ENCODE measurements at places on chromosomes 3 and 15. TPM values are rescaled to one million over a fixed set of nuclear protein-coding genes. Genes with fewer than 3 reads are reported as not detected.

SGO1 gene
- polyA plus RNA-seq: 8.7 TPM

SLC24A5 gene
- 0.64 TPM for polyA plus RNA-seq

LIPC gene
- 19.2 TPM for polyA plus RNA-seq

TLR9 gene
- 0.36 TPM for polyA plus RNA-seq

PPM1M gene
- 18.1 TPM for polyA plus RNA-seq

ANO10 gene
- 40.2 TPM for polyA plus RNA-seq

NR1I2 gene
- polyA plus RNA-seq: 1.2 TPM

MAP6D1 gene
- 1.6 TPM for polyA plus RNA-seq

SLC22A14 gene
- 1.1 TPM for polyA plus RNA-seq

ROBO1 gene
- 102 TPM for polyA plus RNA-seq

SRGAP3 gene
- polyA plus RNA-seq: 22.8 TPM

CNTN4 gene
- 30.2 TPM for polyA plus RNA-seq

PLS1 gene
- 25.8 TPM for polyA plus RNA-seq

CYP1A2 gene
- 0.21 TPM for polyA plus RNA-seq

WWTR1 gene
- polyA plus RNA-seq: 119 TPM

FMN1 gene
- 24.2 TPM for polyA plus RNA-seq

DAPK2 gene
- polyA plus RNA-seq: 5.1 TPM

GOLGA6D gene
- 1.1 TPM for polyA plus RNA-seq

CCR8 gene
- not detected for polyA plus RNA-seq

CHRNA7 gene
- 13.2 TPM for polyA plus RNA-seq

VEPH1 gene
- polyA plus RNA-seq: 58.5 TPM

PARP15 gene
- 0.43 TPM for polyA plus RNA-seq
